ENCODE measurements at places on chromosomes 7 and 10.

GRCh38 chr7:126658684-126659083 is 594.1 kb downstream of the GRM8 start:
- DNase-seq = no peak

GRCh38 chr7:116322541-116322940 is 112.2 kb downstream of the TES start:
- DNase-seq = no peak

DNA sequence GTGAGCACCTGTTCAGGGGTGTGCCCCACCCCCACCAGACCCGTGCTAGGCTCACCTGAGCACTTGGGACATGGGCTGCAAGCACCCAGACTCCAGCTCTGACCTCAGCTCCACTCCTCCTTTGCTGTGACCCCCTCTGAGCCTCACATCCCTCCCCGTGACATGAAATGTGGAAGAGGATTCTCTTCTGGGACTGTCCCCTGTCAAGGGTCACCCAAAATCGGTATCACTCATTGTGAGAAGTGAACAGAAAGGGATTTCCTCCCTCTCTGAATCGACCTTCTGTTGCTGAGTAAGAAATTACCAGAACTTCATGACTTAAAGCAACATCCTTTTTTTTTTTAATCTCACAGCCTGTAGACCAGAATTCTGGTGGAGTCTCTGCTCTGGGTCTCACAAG is 6.2 kb upstream of the CHST15 start:
- no peak for DNase-seq

DNA sequence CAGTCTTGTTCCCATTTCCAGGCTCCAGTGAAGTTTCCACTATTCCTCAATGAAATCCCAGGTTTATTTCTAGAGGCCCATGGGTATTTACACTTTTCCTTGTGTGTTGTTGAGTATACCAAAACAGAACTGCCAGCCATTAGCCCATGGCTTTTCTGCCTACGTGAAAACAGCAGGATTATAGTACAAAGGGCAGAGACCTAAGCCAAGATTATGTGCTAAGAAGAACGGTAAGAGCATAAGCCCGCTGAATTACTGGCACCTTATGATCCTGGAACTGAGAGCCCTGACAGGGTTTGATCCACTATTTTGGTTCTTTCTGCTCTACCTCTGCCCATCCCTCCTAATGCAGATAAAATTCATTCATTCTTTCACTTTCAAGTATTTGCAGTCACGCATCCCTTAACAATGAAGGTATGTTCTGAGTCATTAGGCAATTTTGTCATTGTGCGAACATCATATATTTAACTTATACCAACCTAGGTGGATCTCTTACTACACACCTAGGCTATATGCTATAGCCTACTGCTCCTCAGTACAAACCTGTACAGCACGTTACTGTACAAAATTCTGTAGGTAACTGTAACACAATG is 16.0 kb downstream of the SEMA3C start:
- peak; percentile 79 for DNase-seq

- DNase-seq = no peak
Measured at GRCh38 chr10:30834153-30834552, 197.5 kb downstream of the ZNF438 start.

DNA sequence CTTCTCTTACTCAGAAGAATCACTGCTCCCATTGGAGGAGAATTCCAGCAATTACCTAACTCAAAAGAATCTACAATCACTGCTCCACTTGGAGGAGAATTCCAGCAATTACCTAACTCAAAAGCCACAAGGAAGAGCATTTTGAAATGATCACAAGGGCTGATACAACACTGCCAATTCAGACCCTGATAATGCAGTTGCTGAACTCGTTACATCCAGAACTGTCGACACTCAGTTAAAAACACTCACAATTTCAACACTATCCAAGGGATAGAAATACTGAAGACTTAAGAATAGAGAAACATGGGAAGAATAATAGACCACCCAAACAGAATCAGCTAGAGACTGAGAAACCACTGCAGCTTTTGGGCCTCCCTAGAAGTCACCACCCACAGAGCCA is 27.8 kb downstream of the AFAP1L2 start:
- DNase-seq = no peak
